ENCODE measurements at places on chromosomes 3 and 15.

GRCh38 chr15:56886363-56886931, 32.0 kb upstream of the TCF12 start:
- DNase-seq: no peak

GRCh38 chr3:159346271-159346903, 544.5 kb downstream of the MFSD1 start:
- no peak for DNase-seq

DNA sequence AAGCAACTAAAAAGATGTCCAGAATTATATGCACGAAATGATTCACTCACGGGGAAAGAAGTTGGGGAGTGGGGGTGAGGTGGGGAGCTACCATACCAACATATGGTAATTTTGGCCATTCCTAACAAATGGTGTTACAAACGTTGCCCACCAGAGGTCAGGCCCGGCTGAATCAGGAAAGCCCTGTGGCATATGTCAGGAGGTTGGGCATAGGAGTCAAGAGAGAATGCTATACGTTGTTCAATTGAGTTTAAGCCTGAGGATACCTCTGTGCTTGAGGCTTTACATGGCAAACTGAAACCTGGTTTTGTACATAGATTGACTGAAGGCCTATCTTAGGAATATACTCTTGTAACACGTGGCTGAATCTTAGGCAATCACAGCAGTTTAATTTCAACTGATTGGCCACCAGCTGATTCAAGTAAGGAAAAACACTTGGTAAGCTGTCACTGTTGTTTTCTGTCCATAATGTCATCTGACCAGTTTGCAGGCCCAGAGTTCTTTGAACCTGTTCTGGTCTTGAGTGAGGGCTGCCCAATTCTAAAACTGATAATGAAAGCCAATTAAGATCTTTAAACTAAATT, 23.4 kb upstream of the SLC2A2 start:
- no peak for DNase-seq

DNA sequence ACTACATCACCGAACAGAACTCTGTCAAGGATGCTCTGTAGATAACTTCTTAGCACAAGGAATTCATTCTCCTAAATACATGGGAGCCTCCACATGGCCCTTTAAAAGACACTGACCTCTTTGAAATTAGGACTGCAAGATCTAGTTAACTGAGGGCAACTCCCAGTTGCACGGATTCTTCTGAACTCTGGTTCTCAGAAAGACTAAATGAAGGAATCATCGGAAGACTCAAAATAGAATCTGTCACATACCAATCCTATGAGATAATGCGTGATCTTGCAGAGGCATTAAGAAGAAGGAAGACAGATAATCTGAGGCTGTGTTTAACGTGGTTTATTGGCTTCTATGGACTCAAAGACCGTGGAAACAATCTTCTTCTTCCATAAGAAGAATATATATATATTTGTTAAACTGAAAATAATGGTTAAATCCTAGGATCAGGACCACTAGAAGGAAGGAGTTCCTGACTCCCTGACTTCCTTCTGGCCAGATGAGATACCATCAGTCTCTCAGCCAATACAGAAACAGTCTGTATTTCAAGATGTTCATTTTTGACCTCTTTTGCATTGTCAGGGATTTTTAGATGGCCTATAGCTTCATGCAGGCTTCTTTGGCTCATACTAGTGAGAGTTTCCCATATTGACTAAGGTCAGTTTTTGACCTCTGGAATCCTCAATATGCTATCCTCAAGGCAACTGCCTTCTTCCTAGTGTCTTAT, 33.9 kb upstream of the TBC1D23 start:
- DNase-seq: no peak
